Activated CD4-positive, alpha-beta T cell treated with anti-CD3 and anti-CD28 coated beads, Interleukin-2, amount 50 U/mL, for 1 hour (primary cell): ENCODE measurements at places on chromosomes 2 and 18.

DNA sequence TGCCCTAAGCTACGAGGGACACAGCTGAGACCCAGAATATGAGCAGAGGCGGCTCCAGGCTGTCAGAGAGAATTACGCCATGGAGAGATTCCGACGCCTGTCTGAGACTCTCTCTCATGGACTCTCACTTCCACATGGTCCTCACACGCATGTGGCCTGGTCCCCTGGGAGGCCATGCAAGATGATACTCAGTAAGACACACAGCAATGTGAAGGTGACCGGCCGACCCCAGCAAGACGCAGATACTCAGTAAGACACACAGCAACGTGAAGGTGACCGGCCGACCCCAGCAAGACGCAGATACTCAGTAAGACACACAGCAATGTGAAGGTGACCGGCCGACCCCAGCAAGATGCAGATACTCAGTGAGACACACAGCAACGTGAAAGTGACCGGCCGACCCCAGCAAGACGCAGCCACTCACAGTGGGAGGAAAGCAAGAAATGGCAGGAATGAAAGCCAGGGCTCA lies 400.8 kb upstream of the MYT1L start:
- DNase-seq, result no peak

- DNase-seq, result no peak
Observed at GRCh38 chr2:202290316-202290715, 24.8 kb downstream of the NOP58 start.

DNA sequence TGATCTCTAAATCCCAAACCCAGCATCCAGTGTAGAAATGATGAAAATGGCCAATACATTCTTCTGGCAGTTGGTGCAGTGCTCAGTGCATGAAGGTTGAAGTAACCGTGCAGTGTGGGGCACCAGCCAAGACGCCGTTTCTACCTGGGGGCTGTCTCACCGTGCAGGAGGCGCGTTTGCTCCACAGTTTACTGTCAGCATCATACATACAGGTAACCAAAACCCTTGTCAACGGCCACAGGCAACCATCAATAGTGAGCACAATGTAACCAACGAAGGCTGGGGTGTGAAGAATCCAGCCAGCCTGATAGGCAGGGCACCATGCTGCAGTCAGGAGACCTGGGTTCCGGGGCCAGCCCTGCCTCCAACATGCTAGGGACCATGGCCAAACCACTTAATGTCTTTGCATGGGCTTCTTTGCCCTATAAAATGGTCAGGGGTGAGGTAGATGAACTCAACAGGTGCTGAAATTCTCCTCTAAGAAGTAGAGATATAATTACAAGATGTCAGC lies 127.5 kb upstream of the ID2 start:
- no peak for DNase-seq

DNA sequence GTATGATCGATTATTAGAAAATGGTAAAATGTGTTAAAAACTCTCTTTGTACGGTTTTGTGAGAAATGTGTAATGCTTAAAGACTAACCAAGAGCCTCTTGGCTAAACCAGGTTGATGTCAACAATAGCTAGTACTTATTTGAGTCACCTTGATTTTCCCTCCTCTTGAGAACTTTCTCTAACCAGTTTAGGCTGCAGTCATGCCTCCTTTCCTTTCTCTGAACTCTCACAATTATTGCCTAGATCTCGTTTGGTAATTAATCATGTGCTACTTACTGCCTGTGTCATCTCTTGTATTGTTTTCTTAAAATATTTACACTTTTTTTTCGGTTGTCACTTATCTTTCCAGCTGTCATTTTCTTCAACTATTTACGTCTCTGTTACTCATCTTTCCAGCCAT lies 1.1 kb upstream of the EPC2 start:
- DNase-seq, result no peak

GRCh38 chr2:148049284-148049683 lies 28.4 kb downstream of the MBD5 start:
- DNase-seq, result no peak

GRCh38 chr18:45829855-45830254 lies 4.4 kb downstream of the SIGLEC15 start:
- DNase-seq, result no peak

- no peak for DNase-seq
Observed at GRCh38 chr2:179017773-179018357, 32.1 kb downstream of the CCDC141 start.

- DNase-seq, result no peak
Observed at GRCh38 chr2:218476676-218477075, 57.8 kb downstream of the VIL1 start.

GRCh38 chr18:7618891-7619442 lies 51.9 kb downstream of the PTPRM start:
- DNase-seq, result no peak

DNA sequence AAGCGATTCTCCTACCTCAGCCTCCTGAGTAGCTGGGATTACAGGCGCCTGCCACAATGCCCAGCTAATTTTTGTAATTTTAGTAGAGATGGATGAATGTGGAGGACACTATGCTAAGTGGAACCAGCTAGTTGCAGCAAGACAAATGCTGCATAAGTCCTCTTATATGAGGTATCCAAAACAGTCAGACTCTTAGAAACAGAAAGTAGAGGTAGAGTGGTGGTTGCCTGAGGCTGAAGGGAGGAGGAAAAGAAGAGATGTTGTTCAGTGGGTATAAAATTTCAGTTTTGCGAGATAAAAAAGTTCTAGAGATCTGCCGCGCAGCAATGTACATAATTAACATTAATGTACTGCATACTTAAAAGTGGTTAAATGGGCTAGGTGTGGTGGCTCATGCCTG lies 145.3 kb upstream of the SPRED2 start:
- DNase-seq, result no peak
